ENCODE measurements at places on chromosomes 12 and 14.
A peak's percentile ranks its signal among the peaks of the same experiment; 100 is the strongest.

DNA sequence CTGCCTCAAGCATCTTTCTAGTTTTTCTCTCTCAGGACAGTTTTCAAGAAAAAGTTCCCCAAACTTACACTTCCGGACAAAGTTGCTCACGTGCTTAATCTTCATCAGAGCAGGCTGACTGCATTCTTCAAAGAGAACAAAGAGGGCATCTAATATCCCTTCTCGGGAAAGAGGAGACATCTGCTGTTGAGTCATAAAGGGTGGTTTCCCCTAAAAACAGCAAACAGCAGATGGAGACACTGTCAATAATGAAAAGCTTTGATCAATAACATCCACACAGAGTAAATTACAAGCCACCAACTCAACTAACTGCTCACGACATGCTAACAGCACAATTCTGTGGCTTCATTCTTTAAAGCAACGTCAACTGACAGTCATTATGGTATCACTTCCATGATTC is 8.1 kb downstream of the CIT start:
- H3K27ac ChIP-seq = no peak overlapping the region
- no peaks in the 10 kb centered on the region for H3K27me3 ChIP-seq
- H3K4me1 ChIP-seq = no peaks in the 10 kb centered on the region
- no peak for DNase-seq
- H3K36me3 ChIP-seq = no peaks in the 10 kb centered on the region
- H3K4me3 ChIP-seq = no peak overlapping the region

GRCh38 chr12:133204264-133204603 is 22.9 kb downstream of the ZNF268 start:
- peak overlapping the region; percentile 29 for H3K4me3 ChIP-seq
- H3K4me1 ChIP-seq = no peaks in the 10 kb centered on the region
- no peak for DNase-seq
- H3K27ac ChIP-seq = no peak overlapping the region

DNA sequence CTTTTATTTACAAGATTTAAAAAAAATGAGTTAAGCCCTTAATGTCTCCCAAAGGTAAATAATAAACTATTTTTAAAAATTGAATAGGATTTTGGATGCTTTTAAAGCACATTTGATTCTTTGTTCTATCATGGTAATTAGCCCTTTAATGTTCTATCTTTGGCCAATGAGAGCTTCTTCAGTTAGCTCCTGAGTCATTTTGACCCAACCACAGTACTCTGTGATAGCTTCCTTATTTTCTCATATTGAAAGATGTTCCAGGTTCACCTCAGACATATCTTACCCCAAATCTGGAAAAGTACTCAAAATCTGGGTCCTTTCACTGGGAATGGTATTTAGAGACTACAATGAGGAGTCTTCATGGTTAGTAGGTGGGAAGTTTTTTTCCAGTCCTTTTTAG is 98.0 kb downstream of the MYRFL start:
- H3K27me3 ChIP-seq = no peaks in the 10 kb centered on the region
- no peak overlapping the region for H3K27ac ChIP-seq
- no peak overlapping the region for H3K4me3 ChIP-seq
- no peaks in the 10 kb centered on the region for H3K36me3 ChIP-seq
- DNase-seq = no peak

- peaks cover 46% of the 10 kb centered on the region for H3K4me1 ChIP-seq
- DNase-seq = no peak
- H3K27ac ChIP-seq = peak overlapping the region; percentile 19
- H3K27me3 ChIP-seq = no peaks in the 10 kb centered on the region
- no peaks in the 10 kb centered on the region for H3K36me3 ChIP-seq
- no peak overlapping the region for H3K4me3 ChIP-seq
Measured at GRCh38 chr14:30227436-30227835, 299.8 kb upstream of the PRKD1 start.

GRCh38 chr12:6266971-6267721 is 43.3 kb upstream of the PLEKHG6 start:
- no peak overlapping the region for H3K27ac ChIP-seq
- H3K4me1 ChIP-seq = peaks cover 32% of the 10 kb centered on the region
- H3K4me3 ChIP-seq = no peak overlapping the region
- H3K27me3 ChIP-seq = no peaks in the 10 kb centered on the region
- no peaks in the 10 kb centered on the region for H3K36me3 ChIP-seq

GRCh38 chr12:78802593-78802992 is 62.0 kb upstream of the SYT1 start:
- H3K4me3 ChIP-seq = no peak overlapping the region
- peak; percentile 41 for DNase-seq
- H3K27me3 ChIP-seq = no peaks in the 10 kb centered on the region
- H3K4me1 ChIP-seq = no peaks in the 10 kb centered on the region
- H3K36me3 ChIP-seq = no peaks in the 10 kb centered on the region

GRCh38 chr14:44135972-44136371 is 371.1 kb downstream of the FSCB start:
- no peaks in the 10 kb centered on the region for H3K27me3 ChIP-seq
- H3K4me1 ChIP-seq = no peaks in the 10 kb centered on the region
- H3K36me3 ChIP-seq = no peaks in the 10 kb centered on the region
- no peak overlapping the region for H3K4me3 ChIP-seq
- H3K27ac ChIP-seq = no peak overlapping the region

DNA sequence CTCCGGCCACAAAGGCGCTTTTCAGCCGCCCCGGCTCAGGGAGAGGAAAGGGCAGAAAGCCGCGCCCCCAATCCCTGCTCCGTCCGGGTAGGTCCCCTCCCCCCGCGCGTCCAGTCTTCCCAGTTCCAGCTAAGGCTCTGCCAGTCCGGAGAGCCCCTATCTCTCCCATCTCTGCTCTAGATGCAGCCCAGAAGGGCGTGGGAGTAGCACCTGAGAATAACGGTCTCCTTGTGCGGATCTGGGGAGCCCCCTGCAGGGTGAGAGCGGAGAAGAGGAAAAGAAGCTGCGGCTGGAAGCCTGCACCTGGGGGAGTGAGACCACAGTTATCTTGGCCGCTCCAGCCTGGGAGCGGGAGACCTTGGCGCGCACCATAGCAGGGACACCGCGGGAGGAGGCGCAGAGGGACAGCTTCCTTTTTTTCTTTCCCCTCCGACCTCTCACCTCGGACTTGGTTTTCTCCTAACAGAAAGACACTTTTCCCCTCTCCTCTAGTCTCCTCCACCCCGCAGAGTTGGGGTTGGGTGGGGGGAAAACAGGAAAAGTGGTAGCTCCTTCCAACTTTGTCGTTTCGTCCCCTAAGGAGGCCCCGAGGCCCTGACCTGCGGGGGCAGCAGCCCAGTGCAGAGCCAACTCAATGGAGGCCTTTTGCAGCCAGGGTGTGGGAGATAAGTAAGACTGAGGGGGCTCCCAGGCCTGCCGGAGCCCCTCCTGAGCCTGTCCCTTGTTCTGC is 2.4 kb downstream of the DHH start:
- peaks cover 23% of the 10 kb centered on the region for H3K27me3 ChIP-seq
- no peak overlapping the region for H3K27ac ChIP-seq
- DNase-seq = peak; percentile 47

DNA sequence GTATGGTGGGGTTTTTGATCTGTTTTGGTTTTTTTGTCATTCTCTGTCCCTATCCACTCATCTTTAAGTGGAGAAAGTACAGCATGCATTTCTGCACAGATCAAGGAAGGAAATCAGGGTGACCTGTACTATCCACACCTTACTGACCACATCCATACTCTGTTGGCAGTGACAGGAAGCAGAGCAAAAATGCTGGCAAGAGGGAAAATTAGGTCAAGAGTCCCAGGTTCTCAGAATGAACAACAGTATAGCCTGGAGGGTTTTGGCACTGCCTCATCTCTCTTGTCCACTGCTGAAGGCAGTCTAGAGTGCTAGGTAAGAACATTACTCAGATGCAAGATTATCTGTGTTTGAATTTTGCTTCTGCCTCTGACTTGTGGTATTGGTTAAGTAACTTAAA is 70.7 kb downstream of the TAOK3 start:
- peak; percentile 97 for DNase-seq
- no peak overlapping the region for H3K4me3 ChIP-seq
- H3K27ac ChIP-seq = peak overlapping the region; percentile 66
- H3K4me1 ChIP-seq = peaks cover 54% of the 10 kb centered on the region
- no peaks in the 10 kb centered on the region for H3K27me3 ChIP-seq
- no peaks in the 10 kb centered on the region for H3K36me3 ChIP-seq

DNA sequence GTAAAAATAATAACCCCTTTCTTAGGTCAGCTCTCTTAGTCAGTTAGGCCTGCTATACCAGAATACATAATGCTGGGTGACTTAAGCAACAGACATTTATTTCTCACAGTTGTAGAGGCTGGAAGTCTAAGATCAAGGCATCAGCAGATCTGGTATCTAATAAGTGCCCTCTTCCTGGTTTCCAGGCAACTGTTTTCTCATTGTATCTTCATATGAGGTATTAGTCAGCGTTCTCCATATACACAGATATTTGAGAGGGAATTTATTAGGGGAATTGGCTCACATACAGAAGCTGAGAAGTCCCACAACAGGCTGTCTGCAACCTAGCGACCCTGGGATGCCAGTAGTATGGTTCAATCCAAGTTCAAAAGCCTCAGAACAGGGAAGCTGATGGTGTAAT is 896.0 kb downstream of the GALC start:
- H3K27me3 ChIP-seq = no peaks in the 10 kb centered on the region
- H3K4me3 ChIP-seq = no peak overlapping the region
- no peaks in the 10 kb centered on the region for H3K36me3 ChIP-seq
- DNase-seq = no peak

- H3K4me1 ChIP-seq = peaks cover 44% of the 10 kb centered on the region
- H3K4me3 ChIP-seq = no peak overlapping the region
- DNase-seq = no peak
Measured at GRCh38 chr12:11732715-11733114, 83.2 kb downstream of the ETV6 start.

DNA sequence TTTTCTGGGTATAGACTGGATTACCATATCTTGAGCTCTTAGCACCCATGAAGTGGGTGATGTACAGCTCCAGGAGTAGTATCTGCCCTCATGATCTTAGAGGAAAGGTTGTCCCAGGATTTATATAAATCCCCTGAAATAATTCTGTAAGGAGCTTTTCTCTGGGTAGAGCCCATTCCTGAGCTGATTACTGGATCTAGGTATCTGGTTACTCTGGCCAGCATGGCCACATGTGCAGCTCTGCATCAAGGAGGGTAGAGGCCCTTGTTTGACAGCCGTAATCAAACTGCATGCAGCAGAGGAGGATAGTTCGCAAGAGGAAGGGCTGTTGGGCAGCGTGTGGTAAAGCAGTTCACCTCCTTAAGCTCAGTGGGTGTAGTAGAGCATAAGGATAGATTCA is 8.5 kb downstream of the COX14 start:
- no peak overlapping the region for H3K4me3 ChIP-seq
- DNase-seq = no peak
- H3K4me1 ChIP-seq = no peaks in the 10 kb centered on the region
- H3K27ac ChIP-seq = no peak overlapping the region
- H3K27me3 ChIP-seq = no peaks in the 10 kb centered on the region
- H3K36me3 ChIP-seq = peaks cover 3% of the 10 kb centered on the region
